Sigmoid colon (tissue), 7 donors: ENCODE measurements at places on chromosomes 3 and 15.
A peak's percentile ranks its signal among the peaks of the same experiment; 100 is the strongest.

DNA sequence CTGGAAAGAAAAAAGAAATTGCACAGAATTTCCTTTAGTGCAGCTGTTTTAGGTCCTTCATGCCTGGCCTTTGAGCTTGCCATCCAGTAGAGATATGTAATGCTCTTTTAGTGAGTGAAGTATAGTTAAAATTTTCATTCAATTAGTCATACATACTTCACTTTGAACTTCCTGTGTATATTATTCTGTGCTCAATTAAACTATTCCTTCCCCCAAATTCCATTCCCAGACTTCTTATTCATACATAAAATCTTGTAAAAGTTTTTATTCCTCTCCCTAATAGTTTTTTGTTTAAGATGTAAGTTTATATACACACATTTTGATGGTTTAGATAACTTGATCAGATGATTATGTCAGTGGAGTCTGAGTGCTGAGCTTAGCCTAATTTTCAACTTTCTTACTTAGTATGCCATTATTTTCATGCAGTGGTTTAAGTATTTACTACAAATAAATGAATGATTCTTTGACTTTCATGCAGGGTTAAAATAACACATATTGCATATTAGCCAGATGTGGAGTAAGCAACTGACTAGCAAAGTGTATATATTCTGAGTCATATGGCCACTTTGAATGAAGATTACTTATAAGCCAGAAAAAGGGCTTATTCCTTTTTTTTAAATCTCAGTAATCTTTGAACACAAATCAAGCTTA is 42.5 kb upstream of the ABHD10 start:
- peak overlapping the region; percentile 7 for H3K27ac ChIP-seq
- H3K4me1 ChIP-seq: peaks cover 27% of the 10 kb centered on the region
- DNase-seq: no peak
- H3K36me3 ChIP-seq: peaks cover 25% of the 10 kb centered on the region
- H3K27me3 ChIP-seq: no peaks in the 10 kb centered on the region
- H3K4me3 ChIP-seq: no peak overlapping the region

GRCh38 chr15:73784291-73784690 is 31.1 kb upstream of the INSYN1 start:
- no peaks in the 10 kb centered on the region for H3K36me3 ChIP-seq
- no peak overlapping the region for H3K27ac ChIP-seq
- no peak for DNase-seq
- no peaks in the 10 kb centered on the region for H3K4me1 ChIP-seq
- H3K27me3 ChIP-seq: no peaks in the 10 kb centered on the region

DNA sequence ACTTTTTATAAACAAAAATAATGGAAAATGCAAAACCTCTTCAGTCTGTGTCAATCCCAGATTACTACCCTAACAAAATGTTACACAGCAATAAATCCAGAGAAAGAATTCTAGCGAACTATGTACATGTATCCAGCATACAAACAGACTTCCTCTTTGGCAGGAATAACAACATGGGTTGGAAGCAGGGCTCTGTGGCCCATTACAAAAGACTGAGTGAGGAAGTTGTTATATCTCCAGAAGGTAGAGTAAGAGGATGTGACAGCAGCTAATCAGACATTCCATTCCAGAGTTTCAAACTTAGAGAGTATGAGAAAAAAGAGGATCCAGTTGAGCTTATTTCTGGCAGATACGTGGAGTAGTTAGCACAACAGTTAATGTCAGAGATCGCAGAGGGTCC is 294.0 kb upstream of the PLSCR5 start:
- no peak for DNase-seq
- no peaks in the 10 kb centered on the region for H3K27me3 ChIP-seq
- no peak overlapping the region for H3K4me3 ChIP-seq
- H3K27ac ChIP-seq: no peak overlapping the region
- no peaks in the 10 kb centered on the region for H3K36me3 ChIP-seq
- peaks cover 14% of the 10 kb centered on the region for H3K4me1 ChIP-seq

DNA sequence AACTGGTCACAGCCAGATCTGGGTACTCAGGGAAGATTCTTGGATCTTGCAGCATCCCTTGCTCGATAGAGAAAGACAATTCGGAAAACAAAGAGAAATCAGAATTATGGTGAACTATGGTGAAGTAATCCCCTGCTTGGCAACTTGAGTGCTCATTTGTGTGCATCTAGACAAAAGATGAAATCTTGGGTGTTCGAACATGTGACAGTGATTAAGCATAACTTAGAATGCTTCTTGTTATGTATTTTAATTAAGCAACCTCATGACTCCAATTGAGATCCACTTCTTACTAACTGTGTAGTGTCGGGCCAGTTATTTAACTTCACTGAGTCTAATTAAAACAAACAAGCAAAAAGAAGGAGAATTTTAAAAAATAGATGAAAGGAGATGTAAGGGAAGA is 56.5 kb downstream of the ZNF385D start:
- DNase-seq: no peak
- H3K27ac ChIP-seq: no peak overlapping the region
- H3K27me3 ChIP-seq: no peaks in the 10 kb centered on the region
- no peaks in the 10 kb centered on the region for H3K4me1 ChIP-seq
- no peaks in the 10 kb centered on the region for H3K36me3 ChIP-seq

- H3K36me3 ChIP-seq: no peaks in the 10 kb centered on the region
- DNase-seq: no peak
- no peak overlapping the region for H3K4me3 ChIP-seq
- no peak overlapping the region for H3K27ac ChIP-seq
- no peaks in the 10 kb centered on the region for H3K4me1 ChIP-seq
Observed at GRCh38 chr15:66004618-66005262, 135.4 kb downstream of the RAB11A start.

DNA sequence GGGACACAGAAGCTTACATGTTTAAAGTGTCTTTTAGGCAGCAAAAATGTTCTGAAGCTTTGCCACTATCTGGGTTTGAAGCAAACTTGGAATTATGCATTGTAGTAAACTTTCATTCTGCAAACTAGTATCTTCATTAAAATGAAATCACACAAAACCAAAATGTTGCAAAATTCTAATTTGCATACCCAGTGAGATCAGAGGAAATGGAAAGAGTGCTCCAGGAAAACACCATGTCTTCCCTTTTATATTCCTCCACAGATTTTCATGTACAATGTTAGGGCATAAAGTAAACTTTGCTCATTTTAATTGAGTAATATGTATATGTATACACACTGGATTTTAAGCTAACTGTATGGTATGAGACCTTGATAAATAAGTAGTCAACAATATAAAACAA is 23.9 kb downstream of the ANO10 start:
- H3K27ac ChIP-seq: no peak overlapping the region
- no peak overlapping the region for H3K4me3 ChIP-seq
- no peaks in the 10 kb centered on the region for H3K36me3 ChIP-seq
- no peaks in the 10 kb centered on the region for H3K4me1 ChIP-seq
- DNase-seq: no peak
- H3K27me3 ChIP-seq: no peaks in the 10 kb centered on the region
